Iris pigment epithelial cell (primary cell): ENCODE measurements at places on chromosomes 16 and 17.

- no peak for DNase-seq
These were observed 205.0 kb upstream of the CACNG3 start for GRCh38 chr16:24051125-24051524.

DNA sequence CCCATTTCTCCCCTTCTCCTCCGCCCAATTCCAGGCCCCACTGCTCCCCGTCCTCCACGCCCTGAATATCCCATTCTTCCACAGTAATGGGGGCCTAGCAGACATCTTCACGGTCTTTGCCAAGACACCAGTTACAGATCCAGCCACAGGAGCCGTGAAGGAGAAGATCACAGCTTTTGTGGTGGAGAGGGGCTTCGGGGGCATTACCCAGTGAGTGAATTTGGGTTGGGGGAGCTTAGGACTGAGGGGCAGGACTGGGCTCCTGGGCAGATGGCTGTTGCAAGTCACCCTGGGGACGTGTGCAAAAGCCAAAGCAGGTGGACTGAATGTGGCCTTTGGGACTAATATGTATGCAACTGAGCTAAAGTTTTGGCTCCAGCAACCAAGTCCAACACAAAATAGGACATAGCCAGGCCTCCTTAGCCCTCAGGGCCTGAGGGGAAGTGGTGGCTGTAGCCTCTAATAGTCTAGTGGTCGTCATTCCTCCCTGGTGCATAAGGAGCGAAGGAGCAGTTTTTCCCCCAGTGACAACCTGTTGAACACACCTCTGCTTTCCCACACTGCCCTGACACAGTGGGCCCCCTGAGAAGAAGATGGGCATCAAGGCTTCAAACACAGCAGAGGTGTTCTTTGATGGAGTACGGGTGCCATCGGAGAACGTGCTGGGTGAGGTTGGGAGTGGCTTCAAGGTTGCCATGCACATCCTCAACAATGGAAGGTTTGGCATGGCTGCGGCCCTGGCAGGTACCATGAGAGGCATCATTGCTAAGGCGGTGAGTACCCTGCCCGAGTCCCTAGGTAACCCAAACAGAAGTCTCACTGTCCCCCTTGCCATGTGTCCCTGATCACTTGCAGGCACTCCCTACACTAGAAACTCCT is 2.6 kb downstream of the ACADVL start:
- no peak for DNase-seq

- DNase-seq = no peak
These were observed 12.6 kb upstream of the BCAR1 start for GRCh38 chr16:75263963-75264445.

- no peak for DNase-seq
These were observed 32.1 kb upstream of the RPH3AL start for GRCh38 chr17:384622-385177.

- DNase-seq = no peak
These were observed 13.9 kb downstream of the MPRIP start for GRCh38 chr17:17056156-17056539.

DNA sequence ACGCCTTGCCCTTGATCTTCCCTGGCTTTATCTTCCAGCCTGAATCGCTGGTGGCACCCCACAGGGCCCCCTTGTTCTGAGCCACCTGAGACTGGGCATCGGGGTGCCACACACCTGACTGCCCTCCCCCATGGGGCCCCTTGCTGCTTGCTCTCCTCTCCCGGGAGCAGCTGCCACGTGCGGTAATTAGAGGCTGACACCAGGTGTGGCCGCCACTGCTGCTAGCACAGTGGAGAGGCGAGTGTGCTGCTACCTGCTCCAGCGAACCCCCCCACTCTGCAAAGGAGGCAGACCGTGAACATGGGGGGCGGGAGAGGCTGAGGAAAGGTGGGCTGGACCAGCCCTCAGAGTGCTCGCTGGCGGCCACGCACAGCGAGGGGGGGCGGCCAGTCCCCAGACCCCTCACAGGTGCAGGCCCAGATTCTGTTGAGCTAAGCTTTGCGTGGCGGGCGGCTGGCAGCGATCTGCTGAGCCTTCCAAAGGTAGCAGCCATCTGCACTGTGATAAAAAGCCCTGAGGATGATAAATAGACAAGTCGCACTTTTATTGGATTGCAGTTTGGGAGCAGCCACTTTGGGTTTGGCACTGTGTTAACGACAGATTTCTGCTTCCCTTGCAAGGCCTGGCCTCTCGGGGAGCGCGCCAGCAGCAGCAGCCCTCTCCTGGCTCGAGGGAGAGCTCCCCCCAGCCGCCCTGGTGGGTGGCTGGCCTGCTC is 167.9 kb upstream of the GSE1 start:
- DNase-seq = no peak

DNA sequence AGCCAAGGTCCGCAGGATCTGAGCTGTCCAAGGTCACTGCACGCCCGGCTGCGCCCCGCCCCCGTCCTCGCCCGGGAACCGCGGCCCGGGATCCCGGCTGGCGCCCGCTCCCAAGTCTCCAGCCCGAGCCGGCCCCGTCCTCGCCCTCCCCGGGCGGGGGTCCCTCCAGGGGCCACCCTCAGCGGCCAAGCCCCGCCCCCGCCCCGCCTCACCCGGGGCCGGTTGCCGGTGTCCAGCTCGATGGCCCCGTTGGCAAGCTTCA is 216 bp downstream of the VPS9D1 start:
- DNase-seq = peak; percentile 28

- peak; percentile 40 for DNase-seq
These were observed 8.5 kb upstream of the CYTH1 start for GRCh38 chr17:78790552-78790951.

- no peak for DNase-seq
These were observed 128.9 kb downstream of the BRIP1 start for GRCh38 chr17:61734466-61734865.

GRCh38 chr16:85029408-85029784 is 1.8 kb downstream of the KIAA0513 start:
- DNase-seq = peak; percentile 42

DNA sequence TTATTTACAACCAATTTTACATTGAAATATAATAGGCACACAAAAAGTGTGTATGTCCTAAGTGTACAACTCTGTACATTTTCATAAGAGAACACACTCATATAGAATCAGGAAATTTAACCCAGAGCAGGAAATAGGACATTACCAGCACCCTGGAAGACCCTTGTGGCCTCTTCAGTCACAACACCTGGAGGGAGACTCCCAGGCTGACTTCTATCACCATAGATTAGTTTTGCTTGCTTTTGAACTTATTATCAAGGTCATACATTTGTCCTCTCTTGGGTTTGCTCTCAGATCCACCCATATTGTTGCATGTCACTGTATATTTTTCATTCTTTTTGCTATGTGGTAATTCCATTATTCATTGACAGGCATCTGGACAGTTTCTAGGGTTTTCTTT is 5.8 kb downstream of the RIPOR1 start:
- DNase-seq = no peak

DNA sequence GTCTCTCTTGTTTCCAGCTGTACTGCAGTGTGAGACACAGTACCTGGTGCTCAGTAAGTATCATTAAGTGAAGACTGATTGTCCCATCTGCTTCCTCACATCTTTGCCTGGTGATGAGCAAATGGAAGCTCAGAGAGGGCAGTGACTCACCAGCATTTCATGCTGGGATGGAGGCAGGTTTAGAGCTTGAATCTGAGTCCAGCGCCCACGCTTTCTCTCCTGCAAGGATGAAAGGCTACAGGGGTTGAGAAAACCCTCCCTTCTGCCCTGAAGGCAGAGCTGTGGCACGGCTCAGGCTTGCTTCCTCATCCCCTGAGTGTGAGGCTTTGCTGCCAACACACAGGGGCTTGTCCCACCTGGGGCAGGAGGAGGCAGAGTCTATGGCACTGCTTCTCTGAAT is 1.5 kb upstream of the RNF112 start:
- DNase-seq = peak; percentile 82

- DNase-seq = no peak
These were observed 27.1 kb downstream of the HNF1B start for GRCh38 chr17:37717627-37718323.

GRCh38 chr17:41667280-41668041 is 21.2 kb upstream of the EIF1 start:
- DNase-seq = no peak

DNA sequence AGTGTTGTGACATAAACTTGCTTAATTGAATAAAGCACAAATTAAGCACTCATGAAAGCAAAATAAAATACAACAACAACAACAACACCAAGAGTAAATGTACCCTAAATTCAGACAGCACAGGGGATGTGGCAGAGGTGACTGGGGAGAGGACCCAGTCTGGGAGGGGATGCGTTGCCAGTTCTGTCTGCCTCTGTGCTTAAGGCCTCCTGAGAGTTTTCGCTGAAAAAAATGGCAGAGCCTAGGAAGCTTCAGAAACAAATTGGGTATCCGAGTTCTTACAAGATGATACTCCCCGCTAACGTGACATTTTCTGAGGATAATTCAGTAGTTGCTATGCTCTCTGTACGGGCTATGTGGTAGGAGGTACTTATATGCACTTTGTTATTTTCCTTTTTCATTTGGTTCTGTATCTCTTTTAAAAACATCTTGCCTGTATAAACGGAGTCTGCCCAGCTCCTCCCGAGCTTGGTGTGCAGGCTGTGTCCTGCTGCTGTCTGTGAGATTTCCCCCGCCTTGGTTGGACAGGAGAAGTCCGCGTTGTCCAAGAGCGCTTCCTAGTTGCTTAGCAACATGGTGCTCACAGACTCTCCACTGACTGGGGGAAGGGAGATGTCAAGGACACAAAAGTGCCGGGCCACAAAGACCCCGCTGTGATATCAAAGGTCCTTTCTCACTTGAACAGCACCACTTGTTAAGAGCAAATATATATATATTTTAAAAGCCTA is 134.2 kb upstream of the CPHXL start:
- peak; percentile 7 for DNase-seq

DNA sequence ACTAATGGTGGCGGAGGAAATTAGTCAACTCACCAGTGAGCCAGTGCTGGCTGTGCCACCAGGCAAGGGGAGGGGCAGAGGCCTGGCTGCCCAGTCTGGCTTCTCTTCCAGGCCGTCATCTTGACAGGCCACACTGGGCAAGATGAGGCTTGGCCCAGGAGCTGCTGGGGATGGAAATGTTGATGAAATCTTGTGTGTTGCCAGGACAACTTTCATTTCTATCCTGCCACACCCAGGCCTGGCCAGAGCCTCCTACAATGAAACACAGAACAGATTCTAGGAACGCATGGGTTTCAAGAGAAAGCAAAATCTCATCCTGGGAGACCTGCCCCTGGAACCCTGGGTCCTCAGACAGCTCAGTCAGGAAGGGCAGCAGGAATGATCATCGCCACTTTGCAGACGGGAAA is 9.3 kb downstream of the HEXIM2 start:
- DNase-seq = peak; percentile 76

DNA sequence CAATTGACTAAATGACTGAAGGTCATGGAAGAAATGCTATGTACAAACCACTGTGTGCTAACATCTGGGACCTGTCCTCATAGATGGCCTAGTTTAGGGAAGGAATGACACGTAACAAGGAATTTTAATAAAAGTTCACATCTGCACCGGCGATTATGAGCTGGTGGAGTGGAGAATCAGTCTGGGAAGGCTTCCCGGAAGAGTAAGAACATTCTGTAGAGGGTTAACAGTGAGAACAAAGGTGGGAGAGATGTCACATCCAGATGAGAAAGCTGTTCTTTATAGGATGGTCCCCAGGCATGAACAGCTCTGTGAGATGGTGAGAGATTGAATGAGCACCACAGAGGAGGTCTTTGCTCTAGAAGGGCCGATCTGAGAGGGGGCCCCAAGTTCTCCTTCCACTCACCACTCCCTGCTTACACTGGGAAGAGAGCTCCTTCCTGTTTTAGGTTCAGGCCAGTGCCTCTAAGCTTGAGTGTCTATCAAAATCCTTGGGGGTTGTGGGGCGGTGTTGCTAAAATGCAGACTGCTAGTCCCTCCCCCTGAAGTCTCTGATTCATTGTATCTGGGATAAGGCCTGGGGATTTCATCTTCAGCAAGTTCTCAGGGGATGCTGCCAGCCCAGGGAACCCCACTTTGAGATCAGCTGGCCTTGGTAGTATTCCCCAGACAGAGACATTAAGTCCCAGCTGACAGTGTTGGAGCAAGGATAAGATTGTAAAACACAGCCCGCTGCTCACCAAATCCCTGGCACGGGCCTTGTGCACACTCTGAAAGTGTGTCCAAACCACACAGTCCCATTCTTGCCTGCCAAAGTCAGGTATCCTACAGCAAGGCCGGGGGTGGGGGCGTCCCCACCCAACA is 294.7 kb upstream of the MAF start:
- DNase-seq = no peak
